Tibial nerve (tissue), 4 donors: ENCODE measurements at places on chromosomes 2 and 18. TPM values are rescaled to one million over a fixed set of nuclear protein-coding genes. Genes with fewer than 3 reads are reported as not detected.

The KCNJ3 gene
- total RNA-seq, result 31.5 TPM

DNA sequence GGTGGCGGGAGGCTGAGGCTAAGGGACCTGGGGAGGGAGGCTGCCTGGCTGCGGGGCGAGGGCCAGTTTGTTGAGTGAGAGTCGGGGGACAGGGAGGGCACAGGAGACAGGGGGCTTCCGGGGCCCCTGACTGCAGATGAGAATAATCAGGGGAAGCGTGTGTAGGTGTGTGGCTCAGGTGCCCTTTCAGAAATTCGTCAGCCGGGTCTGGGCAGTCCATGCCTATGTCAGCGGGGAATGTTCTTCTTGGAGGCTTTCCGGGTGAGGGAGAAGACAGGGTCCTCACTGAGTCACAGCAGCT lies 52.3 kb upstream of the OTOF start:
- peaks cover 2% of the 10 kb centered on the region for H3K27me3 ChIP-seq
- no peak overlapping the region for H3K27ac ChIP-seq
- no peaks in the 10 kb centered on the region for H3K36me3 ChIP-seq
- no peaks in the 10 kb centered on the region for H3K4me1 ChIP-seq

The PSD4 gene
- 12.6 TPM for total RNA-seq

- no peaks in the 10 kb centered on the region for H3K4me1 ChIP-seq
- H3K27ac ChIP-seq, result no peak overlapping the region
- no peak for DNase-seq
- no peak overlapping the region for H3K4me3 ChIP-seq
- no peaks in the 10 kb centered on the region for H3K27me3 ChIP-seq
Observed at GRCh38 chr18:79558196-79558932, 121.2 kb upstream of the CTDP1 start.

- peaks cover 24% of the 10 kb centered on the region for H3K4me1 ChIP-seq
- no peaks in the 10 kb centered on the region for H3K36me3 ChIP-seq
- H3K27ac ChIP-seq, result no peak overlapping the region
- DNase-seq, result no peak
Observed at GRCh38 chr2:191840921-191841320, 6.0 kb downstream of the CAVIN2 start.

- peaks cover 16% of the 10 kb centered on the region for H3K4me1 ChIP-seq
- no peaks in the 10 kb centered on the region for H3K27me3 ChIP-seq
- H3K36me3 ChIP-seq, result no peaks in the 10 kb centered on the region
- no peak overlapping the region for H3K4me3 ChIP-seq
Observed at GRCh38 chr2:54287532-54287931, 31.5 kb upstream of the TSPYL6 start.

The CYP26B1 gene
- total RNA-seq, result 31.7 TPM

DNA sequence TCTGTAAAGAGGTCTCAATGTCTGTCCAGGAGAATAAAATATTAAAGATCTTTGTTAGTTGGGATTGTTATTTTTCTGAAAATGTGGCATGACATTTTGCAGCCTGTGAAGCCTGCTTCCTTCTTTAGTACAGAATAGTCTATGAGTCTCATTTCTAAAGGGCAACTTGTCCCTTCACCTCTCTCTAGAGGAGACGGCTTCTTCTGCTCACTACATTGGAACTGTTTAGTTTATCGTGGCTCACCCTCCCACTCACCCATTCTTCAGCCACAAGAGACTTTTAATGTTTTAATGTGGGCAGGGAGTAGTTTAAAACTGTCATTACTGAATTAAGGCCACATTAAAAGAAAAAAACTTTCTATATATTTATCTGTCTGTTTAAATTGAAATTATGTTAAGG lies 161.0 kb downstream of the BARD1 start:
- no peaks in the 10 kb centered on the region for H3K36me3 ChIP-seq
- no peak overlapping the region for H3K4me3 ChIP-seq
- no peak overlapping the region for H3K27ac ChIP-seq
- no peaks in the 10 kb centered on the region for H3K27me3 ChIP-seq
- DNase-seq, result no peak

DNA sequence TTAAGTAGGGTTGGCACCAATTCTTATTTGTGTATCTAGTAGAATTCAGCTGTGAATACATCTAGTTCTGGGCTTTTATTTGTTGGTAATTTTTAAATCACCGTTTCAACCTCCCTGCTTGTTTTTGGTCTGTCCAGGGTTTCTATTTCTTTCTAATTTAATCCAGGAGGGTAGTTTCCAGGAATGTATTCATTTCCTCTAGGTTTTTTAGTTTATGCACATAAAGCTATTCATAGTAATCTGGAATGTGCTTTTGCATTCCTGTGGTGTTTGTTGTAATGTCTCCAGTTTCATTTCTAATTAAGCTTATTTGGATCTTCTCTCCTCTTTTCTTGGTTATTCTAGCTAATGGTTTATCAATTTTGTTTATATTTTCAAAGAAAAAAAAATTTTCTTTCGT lies 1361.8 kb upstream of the DDX18 start:
- no peak for DNase-seq
- no peaks in the 10 kb centered on the region for H3K4me1 ChIP-seq
- H3K27ac ChIP-seq, result no peak overlapping the region
- no peaks in the 10 kb centered on the region for H3K36me3 ChIP-seq
- no peaks in the 10 kb centered on the region for H3K27me3 ChIP-seq
- H3K4me3 ChIP-seq, result no peak overlapping the region

GRCh38 chr2:222440673-222441422 lies 16.5 kb downstream of the SGPP2 start:
- no peak overlapping the region for H3K27ac ChIP-seq
- H3K36me3 ChIP-seq, result no peaks in the 10 kb centered on the region
- H3K4me3 ChIP-seq, result no peak overlapping the region

DNA sequence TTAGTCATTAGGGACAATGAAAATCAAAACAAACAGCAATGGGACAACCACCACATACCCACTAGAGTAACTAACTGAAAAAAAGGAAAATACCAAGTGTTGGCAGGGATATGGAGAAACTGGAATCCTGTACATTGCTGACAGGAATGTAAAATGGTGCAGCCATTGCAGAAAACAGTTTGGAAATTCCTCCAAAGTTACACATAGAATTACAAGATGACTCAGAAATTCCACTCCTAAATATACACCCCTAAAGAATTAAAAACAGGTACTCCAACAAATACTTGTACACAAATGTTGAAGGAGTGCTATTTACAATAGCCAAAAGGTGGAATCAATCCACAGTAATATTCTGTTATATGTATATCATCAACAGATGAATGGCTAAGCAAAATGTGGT lies 110.9 kb downstream of the ROCK1 start:
- no peak overlapping the region for H3K27ac ChIP-seq
- H3K4me3 ChIP-seq, result no peak overlapping the region
- peaks cover 40% of the 10 kb centered on the region for H3K4me1 ChIP-seq
- no peaks in the 10 kb centered on the region for H3K27me3 ChIP-seq
- DNase-seq, result no peak

The TSN gene
- 50.9 TPM for total RNA-seq

The ILKAP gene
- 40.8 TPM for total RNA-seq

- no peak overlapping the region for H3K4me3 ChIP-seq
- no peaks in the 10 kb centered on the region for H3K4me1 ChIP-seq
- H3K36me3 ChIP-seq, result no peaks in the 10 kb centered on the region
- no peak overlapping the region for H3K27ac ChIP-seq
Observed at GRCh38 chr2:26557244-26557925, 79.5 kb upstream of the OTOF start.
